Left kidney (tissue), 8 donors: ENCODE measurements at places on chromosomes 3 and 15. TPM values are rescaled to one million over a fixed set of nuclear protein-coding genes. Genes with fewer than 3 reads are reported as not detected.

Gene ADPRH
- 6.3 TPM for polyA plus RNA-seq

Gene CPEB1
- polyA plus RNA-seq: 2.2 TPM

Gene RTP2
- polyA plus RNA-seq: not detected

Gene DAZL
- not detected for polyA plus RNA-seq

Gene FAM219B
- 60.9 TPM for polyA plus RNA-seq

Gene TRIM42
- not detected for polyA plus RNA-seq

Gene MAGEF1
- polyA plus RNA-seq: 78.9 TPM

Gene WWTR1
- 102 TPM for polyA plus RNA-seq

Gene UMPS
- 46.5 TPM for polyA plus RNA-seq

Gene MGA
- polyA plus RNA-seq: 47.4 TPM
